ENCODE measurements at places on chromosomes 7 and 10.

DNA sequence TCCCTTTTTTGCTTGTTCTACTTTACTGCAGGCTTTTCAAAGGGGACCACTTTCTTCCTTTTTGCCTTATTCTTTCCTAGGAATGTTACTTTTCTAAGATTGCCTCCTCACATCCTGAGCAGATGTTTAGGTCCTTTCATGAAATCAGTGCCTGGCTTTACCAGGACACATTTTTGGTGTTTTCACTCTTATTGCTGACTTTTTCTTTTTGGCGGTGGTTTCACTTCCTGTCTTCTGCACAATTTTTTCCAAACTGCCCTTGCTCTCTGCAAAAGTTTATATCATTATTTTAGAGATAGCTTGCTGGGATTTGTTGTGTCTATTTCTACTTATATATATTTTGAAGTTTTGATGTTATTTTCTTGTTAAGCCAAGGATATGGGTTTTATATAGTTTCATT, 332.2 kb upstream of the MTPN start:
- H3K4me3 ChIP-seq: no peak overlapping the region
- no peaks in the 10 kb centered on the region for H3K27me3 ChIP-seq
- no peaks in the 10 kb centered on the region for H3K4me1 ChIP-seq
- ATAC-seq: no peak
- H3K27ac ChIP-seq: no peak overlapping the region

GRCh38 chr7:122413339-122413738, 108.8 kb upstream of the FEZF1 start:
- no peak overlapping the region for H3K4me3 ChIP-seq
- H3K36me3 ChIP-seq: no peaks in the 10 kb centered on the region
- H3K27ac ChIP-seq: no peak overlapping the region
- no peak for ATAC-seq
- no peaks in the 10 kb centered on the region for H3K4me1 ChIP-seq

DNA sequence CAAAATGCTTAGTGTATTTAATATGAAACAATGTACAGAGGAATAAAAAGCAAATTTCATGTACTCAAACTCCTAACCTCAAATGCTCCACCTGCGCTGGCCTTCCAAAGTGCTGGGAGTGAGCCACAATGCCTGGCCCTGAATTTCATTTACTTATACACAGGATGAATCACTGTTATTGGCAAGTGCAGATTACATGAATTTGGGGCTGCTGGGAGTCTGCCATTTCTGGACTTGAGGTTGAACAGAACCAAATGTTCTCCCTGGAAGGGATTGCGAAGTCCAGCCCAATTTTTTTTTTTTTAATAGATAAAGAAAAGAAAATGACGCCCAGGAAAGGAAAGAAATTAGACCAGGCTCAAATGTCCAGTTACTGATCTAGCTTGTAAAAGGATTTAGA, 6.8 kb upstream of the CSTF2T start:
- peak overlapping the region; percentile 84 for H3K27ac ChIP-seq
- no peaks in the 10 kb centered on the region for H3K27me3 ChIP-seq
- H3K4me3 ChIP-seq: no peak overlapping the region
- H3K4me1 ChIP-seq: peaks cover 44% of the 10 kb centered on the region
- ATAC-seq: peak; percentile 87
- H3K36me3 ChIP-seq: no peaks in the 10 kb centered on the region

- ATAC-seq: no peak
- no peak overlapping the region for H3K4me3 ChIP-seq
- H3K36me3 ChIP-seq: no peaks in the 10 kb centered on the region
- no peaks in the 10 kb centered on the region for H3K4me1 ChIP-seq
- H3K27me3 ChIP-seq: no peaks in the 10 kb centered on the region
Observed at GRCh38 chr7:52525772-52526341, 509.6 kb upstream of the POM121L12 start.

- H3K4me1 ChIP-seq: no peaks in the 10 kb centered on the region
- peak overlapping the region; percentile 75 for H3K27ac ChIP-seq
- H3K27me3 ChIP-seq: no peaks in the 10 kb centered on the region
- peak; percentile 66 for ATAC-seq
- peak overlapping the region; percentile 6 for H3K4me3 ChIP-seq
Observed at GRCh38 chr10:104350127-104350635, 3.5 kb upstream of the CFAP58 start.

DNA sequence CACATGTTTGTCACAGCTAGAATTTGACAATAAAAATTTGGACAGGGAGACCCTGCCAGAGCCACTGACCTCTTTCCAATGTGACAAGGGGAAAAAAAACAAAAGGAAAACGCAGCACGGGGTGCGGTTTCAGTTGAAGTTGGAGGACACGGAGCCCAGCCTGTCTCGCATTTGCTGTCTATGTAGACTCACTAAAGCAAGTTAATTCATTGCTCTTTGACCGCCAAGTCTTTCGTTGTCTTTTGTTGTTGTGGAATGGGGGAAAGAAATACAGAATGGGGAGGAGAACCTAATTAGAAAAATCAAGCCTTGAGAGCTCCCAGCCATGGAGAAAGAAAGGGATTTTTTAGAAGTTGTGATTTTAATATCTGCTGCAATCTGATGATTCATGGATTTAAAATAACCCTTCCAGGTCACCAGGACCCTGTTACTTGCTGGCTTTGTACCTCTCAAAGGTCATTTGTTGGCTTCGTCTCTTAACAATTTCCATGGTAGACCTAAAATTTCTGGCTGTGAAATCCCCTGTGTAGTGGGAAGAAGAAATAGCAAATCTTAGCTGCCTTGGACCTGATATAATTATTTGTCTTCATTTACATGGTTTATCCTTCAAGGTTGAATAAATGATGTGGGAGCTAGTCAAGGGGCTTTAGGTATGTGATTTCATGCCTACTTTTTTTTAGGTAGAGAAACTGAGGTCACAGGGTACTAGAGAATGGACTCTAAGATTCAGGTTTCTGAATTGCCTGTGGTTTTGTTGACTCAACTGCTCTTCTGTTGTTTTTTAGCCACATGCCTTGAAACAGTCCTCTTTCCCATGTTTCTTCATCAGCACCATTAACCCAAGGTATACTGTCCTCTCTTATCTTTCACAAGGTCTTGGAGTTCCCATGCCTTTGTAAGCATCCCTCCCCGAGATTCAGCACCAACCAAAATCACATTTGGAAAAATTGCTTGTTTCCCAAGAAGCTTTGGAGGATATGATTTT, 78.7 kb downstream of the TCF7L2 start:
- H3K27me3 ChIP-seq: no peaks in the 10 kb centered on the region
- H3K4me1 ChIP-seq: peaks cover 54% of the 10 kb centered on the region
- H3K36me3 ChIP-seq: no peaks in the 10 kb centered on the region
- no peak overlapping the region for H3K4me3 ChIP-seq

DNA sequence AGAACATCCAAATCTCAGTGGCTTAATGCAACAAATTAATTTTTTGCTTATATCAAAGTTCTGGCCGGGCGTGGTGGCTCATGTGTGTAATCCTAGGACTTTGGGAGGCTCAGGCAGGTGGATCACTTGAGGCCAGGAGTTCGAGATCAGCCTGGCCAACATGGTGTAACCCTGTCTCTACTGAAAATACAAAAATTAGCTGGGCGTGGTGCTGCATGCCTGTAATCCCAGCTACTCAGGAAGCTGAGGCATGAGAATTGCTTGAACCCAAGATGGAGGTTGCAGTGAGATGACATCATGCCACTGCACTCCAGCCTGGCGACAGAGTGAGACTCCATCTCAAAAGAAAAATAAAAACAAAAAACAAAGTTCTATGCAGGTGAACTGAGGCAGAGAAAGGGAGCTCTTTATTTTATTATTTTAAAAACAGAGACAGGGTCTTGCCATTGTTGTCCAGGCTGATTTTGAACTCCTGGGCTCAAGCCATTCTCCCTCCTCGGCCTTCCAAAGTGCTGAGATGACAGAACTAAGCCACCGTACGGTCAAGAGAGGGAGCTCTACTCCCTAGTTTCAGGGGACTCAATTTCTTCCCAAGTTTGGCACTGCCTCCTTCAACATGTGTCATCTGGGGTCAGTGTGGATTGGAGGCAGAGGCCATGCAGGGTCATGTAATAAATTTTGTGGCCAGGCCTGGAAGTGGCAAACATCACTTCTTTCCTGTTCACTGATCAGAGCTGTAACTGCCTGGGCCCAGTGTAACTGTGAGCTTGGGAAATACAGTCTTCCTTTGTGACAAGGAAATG, 2.4 kb downstream of the ADCK2 start:
- peak; percentile 57 for ATAC-seq
- H3K4me3 ChIP-seq: no peak overlapping the region
- no peaks in the 10 kb centered on the region for H3K27me3 ChIP-seq

Measured in gastroesophageal sphincter (tissue), 4 donors.